Hippocampal formation (tissue), 2 donors: ENCODE measurements at places on chromosomes 12 and 14.
A peak's percentile ranks its signal among the peaks of the same experiment; 100 is the strongest.

DNA sequence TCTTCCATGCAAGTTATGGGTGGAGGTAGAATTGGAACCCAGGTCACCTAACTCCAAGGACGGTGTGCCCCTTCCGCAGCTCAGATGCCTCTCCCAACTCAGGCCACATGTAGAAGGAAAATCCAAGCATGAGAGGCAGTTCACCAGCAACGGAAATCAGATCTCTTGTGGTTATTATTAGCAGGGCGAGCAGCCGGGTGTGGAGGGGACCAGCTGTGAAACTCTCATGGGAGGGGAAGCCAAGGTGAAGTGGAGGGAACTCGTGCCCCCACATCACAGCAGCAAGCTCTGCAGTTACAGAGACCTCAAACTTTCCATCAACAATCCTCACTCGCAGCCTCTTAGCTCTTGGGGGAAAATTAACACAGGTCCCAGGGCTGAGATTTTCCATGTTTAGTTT lies 79.7 kb downstream of the KSR2 start:
- no peak for DNase-seq

DNA sequence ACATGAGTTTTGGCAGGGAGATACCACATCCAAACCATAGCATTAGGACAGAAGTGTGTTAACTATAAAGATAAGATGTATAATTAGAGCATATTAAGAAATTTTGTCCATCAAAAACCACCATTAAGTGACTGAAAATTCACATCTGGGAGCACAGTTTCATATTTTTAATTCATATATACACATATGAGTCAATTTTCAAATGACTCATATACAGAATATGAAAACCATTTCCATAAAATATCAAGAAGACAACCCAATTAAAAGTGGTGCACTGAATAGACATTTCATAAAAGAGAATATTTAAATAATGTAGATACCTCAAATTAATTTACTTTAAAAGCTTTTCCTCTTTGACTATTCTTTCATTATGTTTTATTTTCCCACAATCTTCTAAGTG lies 25.3 kb downstream of the MUCL1 start:
- DNase-seq: no peak

DNA sequence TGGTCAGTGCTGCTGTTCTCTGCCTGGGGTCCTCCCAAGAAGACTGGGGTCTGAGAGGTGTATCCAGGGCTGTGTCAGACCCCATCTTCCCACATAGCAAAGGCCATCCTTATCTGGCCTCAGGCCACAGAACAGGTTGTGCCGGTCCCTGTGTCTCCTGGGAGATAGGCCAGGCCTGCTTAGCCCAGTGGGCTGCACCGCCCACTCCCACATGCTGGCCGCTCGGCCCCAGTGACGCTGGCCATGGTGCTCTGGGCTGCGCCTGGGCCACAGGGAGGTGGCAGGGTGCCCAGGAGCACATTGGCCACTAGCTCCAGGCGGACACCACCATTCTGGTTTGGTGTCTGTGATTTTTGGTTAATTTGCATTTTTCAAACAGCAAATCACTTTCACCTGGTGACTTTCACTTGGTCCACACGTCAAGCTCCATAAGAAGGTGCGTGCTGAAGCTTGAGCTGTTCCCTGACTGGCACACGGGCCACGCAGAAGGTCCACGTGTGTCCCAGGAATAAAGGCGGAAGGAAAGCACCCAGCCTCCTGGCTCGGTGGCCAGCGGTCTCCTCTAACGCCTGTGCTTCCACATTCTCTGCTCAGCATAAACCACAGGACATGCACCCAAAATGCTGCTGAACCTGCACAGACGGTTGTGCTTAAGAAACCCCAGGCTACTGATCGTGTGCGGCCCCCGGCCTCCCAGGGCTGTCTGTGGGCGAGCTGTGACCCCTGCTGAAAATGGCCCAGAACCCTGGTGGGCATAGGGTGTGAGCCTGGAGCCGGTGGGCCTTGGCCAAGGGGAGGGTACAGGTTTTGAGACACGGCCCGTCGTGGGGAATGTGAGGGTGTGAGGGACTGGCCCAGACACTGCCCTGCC lies 4.6 kb downstream of the FBRSL1 start:
- no peak for DNase-seq

- DNase-seq: peak; percentile 45
These were observed 147.4 kb upstream of the EGLN3 start for GRCh38 chr14:34098045-34098984.

DNA sequence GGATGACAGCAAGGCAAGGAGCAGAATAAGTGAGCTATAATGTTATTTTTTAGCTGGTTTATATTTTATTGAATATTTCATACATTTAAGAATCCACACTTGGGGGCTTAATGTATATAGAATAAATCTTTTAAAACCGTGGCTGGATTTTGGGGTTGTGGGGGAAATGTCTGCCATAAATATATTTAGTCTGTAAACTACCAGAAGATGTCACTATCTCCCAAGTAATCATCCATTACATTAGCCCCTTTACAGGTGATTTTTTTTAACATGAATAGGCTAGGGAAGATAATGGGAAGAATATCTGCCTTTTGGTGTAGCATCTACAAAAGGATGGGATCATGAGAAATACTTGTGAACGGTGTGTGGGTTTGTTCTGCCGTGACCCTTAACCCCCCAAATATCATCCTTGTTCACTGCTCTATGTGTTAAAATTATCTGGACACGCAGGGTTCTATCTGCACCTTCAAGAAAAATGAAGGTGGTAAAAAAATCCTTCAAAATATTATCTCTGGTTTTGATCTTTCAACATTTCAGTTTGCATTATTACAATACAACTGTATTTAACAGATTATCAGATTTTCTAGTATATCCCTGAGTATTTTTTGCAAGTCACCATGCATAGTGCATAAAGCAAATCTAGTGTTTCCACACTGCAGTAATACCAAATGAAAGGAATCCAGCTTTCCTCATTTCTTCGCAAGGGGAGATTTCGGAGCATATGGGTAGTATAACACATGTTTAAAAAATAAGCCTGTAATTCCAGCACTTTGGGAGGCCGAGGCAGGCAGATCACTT lies 8.0 kb upstream of the SLC17A8 start:
- peak; percentile 47 for DNase-seq

GRCh38 chr12:93166541-93167307 lies 211.0 kb upstream of the NUDT4 start:
- DNase-seq: no peak

- DNase-seq: no peak
These were observed 43.0 kb downstream of the BTG1 start for GRCh38 chr12:92102606-92103005.

- no peak for DNase-seq
These were observed 177.4 kb downstream of the DICER1 start for GRCh38 chr14:94979891-94980290.

DNA sequence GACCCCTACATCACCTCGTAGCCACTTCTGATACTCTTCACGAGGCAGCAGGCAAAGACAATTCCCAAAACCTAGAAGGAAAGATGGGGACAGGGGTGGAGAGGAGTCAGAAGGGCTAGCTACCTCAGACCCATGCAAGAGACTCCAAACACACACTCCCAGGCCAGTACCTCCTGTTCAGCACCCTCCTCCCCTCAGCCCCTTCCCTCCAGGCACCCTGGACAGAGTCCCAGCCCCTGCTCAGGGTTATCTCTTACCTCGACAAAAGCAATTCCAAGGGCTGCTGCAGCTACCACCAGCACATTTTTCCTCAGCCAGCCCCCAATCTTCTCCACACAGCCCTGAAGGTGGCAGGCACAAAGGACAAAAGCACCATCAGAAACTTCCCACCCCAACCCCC lies 3.3 kb downstream of the CD63 start:
- DNase-seq: no peak

DNA sequence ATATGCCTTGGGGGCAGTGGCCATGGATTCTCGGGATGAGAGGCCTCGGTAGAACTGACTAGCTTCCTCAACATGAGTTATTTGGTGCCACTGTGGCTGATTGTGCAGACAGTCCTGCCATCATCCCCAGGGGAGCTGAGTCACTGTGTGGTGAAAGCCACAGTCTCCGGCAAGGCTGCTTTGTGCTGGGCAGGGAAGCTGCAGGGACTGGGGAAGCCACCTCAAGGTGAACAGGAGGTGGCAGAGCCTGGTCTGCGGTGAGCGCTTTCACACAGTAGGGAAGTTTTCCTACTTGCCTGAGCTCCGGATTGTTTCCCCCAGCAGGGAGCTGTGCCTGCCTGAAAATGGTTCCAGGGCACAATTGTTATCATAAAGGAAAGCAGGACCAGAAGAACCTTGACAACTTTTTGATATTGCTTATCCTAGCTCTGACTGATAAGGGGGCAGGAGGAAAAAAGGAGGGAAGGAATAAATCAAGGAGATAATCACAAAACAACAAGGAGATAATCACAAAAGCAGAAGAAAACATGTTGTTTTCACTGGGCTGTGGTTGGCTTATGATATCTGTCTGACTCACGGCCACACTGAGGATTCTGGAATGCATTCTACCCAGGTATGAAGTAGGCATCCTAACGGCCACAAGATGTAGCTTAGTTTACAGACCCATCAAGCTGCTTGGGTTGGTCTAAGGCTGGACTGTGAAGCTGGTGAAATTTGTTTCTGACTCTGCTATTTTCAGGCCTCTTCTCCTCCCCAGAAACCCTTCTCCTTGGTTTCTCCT lies 32.2 kb upstream of the GNG2 start:
- no peak for DNase-seq

- DNase-seq: no peak
These were observed 6.3 kb downstream of the RACGAP1 start for GRCh38 chr12:50018968-50019367.

- peak; percentile 20 for DNase-seq
These were observed at the start of gene VSIG10 for GRCh38 chr12:118103601-118104382. Gene VSIG10, minus strand, starts transcription at chr12:118104011. Its CDS starts 340 bp downstream, at chr12:118103671.

DNA sequence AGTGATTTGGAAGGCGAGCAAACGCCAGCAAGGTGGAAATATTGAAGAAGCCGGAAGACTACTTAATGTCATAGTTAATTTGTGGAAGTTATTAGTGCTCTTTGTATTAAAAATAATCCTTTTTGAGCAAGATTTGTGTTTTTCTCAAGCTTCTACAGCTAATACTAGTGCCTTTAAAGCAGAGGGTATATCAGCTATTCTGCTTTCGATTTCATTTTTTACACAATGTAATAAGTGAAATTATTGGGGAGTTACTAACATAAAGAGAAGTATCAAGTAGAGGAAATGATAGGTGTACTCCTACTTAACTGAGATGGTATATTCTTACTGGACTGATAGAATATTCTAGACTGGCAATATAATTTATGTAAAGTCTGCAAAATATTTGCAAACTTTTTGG lies 392.4 kb upstream of the DCN start:
- DNase-seq: no peak

- DNase-seq: no peak
These were observed 92.9 kb downstream of the PAWR start for GRCh38 chr12:79597910-79598309.

DNA sequence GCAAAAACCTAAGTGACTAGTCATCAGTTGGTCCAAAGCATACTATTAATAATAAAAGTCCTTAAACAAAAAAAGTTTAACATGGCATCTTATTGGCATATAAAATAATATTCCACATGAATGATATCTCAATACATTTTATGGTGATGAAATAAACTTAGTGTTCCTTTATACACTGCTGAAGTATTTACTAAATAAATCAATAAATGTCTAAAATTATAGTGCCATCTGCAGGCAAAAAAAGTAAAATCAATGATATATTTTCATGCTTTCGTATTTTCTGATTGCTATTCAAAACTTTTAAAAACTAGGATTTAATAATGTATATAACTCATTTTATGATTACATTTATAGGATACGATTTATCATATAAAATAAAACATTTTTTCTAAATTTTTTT lies 30.5 kb downstream of the PUS7L start:
- no peak for DNase-seq

- DNase-seq: no peak
These were observed 56.5 kb downstream of the DAD1 start for GRCh38 chr14:22532345-22533056.

GRCh38 chr14:75315144-75315543 lies 36.5 kb downstream of the FOS start:
- DNase-seq: peak; percentile 19

DNA sequence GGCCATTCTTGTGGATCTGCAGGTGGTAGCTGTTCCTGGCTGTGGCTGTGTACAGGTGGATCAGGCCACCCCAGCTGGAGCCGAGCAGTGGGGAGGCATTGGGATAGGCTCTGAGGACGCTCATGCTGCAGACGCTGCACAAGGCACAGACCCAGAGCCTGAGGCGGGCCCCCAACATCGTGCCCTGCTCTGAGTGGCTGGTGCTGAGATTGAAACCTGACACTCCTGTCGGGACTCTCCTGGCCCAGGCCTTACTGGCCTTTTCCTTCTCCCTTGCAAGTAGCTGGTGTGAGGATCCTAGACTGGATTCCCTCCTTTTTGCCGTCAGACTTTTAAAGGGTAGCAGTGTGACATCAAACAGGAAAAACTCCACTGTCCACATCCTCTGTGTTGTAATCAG lies at the start of gene FGF23:
Gene FGF23 (minus strand): TSS at position 308 of the 400 bp plus-strand sequence. CDS start 130 bp downstream, at position 178.
- no peak for DNase-seq

DNA sequence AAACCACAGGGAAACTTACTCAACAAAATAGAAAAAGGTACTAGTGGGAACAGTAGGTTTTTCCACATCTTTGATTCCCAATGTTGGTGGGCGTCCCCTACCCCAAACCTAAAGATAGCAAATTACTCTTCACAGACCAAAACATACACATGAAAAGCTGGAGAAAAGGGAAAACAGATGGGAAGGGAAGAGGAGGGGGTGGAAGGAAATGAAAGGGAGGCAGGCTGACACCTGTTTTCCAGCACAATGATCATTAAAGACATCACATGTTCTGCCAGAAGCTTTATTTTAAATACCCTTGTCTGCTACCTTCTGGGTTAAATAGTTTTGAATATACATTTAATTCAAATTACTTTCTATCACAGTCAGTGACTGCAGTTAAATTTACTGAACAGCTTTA lies 1617.9 kb upstream of the SEL1L start:
- DNase-seq: no peak

DNA sequence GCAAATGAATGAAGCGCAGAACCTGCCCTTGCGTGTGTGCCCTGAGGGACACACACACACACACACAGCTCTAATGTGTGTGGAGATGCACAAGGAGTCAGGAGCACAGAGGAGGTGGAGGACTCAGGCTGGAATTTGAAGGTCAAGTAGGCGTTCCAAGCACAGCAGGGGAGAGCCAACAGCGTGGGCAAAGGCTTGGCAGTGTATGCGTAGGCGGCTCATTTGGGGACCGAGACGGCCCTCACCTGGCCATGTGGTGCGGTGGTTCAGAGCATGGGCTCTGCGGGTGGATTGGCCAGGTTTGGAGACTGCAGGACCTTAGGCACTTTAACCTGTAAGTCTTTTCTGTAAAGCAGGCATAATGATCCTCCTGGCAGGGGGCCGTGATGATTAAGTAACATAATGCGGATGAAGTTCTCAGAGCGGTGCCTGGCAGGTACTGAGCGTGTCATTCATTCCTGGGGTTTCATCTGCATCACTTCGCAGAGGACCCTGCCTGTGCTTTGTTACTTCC lies 69.5 kb upstream of the SLC24A4 start:
- no peak for DNase-seq

- DNase-seq: no peak
These were observed 39.8 kb upstream of the CRACR2A start for GRCh38 chr12:3792623-3793288.

- DNase-seq: no peak
These were observed 14.9 kb downstream of the C2CD5 start for GRCh38 chr12:22529281-22530060.
